Activated CD4-positive, alpha-beta T cell treated with anti-CD3 and anti-CD28 coated beads for 4 hours (primary cell): ENCODE measurements at places on chromosomes 3 and 15.

DNA sequence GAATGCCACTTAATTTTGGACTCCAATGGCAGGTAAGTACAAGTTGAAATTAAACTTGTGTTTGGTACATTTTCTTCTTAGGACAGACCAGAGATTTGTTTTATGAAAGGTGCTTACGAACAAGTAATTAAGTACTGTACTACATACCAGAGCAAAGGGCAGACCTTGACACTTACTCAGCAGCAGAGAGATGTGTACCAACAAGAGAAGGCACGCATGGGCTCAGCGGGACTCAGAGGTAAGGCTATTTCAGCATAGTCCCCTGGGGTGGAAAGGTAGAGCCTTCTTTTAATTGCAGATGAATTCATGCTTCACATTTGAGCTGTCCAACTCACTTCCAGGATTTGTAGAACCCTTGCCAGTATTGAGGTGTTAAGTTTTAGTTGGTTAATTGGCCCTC, 51.4 kb downstream of the ASTE1 start:
- DNase-seq: no peak

- DNase-seq: no peak
Observed at GRCh38 chr15:68435966-68436365, 4.0 kb upstream of the ITGA11 start.

- DNase-seq: no peak
Observed at GRCh38 chr3:179181021-179181472, 32.9 kb downstream of the PIK3CA start.

GRCh38 chr15:83283138-83283812, 1.2 kb downstream of the BNC1 start:
- DNase-seq: no peak

DNA sequence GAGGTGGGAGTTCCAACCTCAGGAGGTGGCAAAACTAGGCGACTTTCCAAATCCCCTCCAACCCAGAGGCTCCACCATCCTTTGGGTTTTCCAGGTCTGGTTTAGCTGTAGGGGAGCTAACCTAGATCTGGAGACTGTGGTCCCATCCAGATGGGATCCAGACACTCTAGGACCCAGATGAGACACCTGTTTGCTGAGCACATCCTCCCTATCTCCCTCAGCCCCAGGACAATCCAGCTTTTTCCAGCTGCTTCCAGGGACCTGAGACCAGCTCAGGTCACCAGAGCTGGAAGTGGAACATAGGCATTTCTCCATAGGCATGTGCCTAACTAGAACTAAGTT, 18.2 kb downstream of the CRTAP start:
- DNase-seq: no peak

DNA sequence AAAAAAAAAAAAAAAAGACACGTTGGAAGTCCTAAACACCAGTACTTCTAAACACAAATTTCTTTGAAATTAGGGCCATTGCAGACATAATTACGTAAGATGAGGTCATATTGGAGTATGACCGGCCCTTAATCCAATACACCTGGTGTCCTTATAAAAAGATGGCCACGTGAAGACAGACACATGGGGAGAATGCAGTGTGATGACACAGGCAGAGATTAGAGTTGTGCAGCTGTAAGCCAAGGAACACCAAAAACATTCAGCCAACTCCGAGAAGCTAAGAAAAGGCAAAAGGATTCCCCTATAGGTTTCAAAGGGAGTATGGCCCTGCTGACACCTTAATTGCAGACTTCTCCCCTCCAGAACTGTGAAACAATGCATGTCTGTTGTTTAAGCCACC, 379.0 kb upstream of the PDZRN3 start:
- DNase-seq: no peak

DNA sequence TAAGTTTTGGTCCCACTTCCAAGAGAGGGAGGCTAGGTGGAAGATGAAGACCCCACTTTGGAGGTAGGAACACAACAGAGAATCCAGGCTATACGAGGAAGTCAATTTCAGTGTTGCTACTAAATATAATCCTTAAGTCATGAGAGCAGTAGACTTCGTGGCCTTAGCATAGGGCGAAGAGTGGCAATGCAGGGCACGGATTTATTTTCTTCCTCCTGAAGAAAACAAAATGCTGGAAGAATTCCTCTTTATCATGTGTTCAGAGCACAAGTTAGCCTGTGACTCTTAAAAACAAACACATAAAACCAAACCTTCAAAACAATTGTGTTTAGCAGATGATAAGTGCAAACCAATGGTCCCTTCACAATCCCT, 19.4 kb downstream of the BCL2L10 start:
- no peak for DNase-seq

- no peak for DNase-seq
Observed at GRCh38 chr3:15794842-15795650, 2.7 kb downstream of the ANKRD28 start.

DNA sequence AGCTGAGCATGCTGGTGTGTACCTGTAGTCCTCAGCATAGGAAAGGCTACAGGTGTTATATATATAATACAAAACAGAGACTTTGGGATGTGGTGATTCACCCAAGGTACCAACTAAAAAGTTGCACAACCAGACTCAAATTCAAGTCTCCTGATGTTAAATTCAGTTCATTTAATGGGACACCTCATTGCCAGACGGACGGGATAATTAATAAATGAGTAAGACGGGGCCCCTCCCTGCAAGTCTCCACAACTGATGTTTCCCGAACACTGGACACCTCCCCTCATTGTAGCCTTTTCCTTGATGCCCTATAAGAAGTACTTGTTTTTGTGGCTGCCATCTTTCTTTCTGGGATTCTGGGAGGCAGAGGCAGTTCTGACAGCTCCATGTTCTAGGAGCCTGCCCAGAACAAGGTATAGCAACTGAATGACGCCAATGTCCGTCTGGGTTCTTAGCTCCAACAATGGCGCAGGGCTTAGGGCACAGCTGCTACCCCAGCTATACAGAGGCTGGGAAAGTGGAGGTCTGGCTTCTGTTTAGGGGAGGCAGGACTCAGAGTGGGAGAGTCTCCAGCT, 50.7 kb downstream of the CDC25A start:
- no peak for DNase-seq

GRCh38 chr15:70439304-70439877, 324.0 kb downstream of the UACA start:
- no peak for DNase-seq

DNA sequence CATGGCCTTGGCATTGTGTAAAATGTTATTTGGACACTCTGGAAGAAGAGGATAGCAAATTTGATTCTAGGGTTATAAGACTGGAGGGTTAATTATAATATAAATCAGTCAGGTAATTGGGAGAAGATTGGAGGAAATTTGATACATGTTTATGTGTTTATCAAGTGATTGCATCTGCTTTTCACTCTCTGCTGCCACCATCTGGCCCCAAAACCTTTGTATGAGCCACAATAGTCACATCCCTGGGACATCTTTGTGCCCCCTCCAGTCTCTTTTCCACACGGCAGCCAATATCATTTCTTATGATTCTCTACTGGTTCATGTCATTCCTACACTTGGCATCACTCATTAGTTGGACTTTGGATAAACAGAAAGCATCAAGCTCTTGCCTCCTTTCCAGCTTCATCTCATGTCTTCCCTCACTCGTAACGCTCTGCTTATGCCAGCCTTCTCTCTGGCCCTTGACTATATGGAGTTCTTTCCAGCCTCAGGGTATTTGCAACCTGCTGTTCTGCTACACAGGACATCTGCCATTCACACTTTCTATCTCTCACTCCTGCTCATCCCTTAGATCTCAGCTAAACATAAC, 602.3 kb upstream of the SUCLG2 start:
- DNase-seq: peak; percentile 9

GRCh38 chr3:187920913-187921312, 175.6 kb upstream of the BCL6 start:
- DNase-seq: no peak

DNA sequence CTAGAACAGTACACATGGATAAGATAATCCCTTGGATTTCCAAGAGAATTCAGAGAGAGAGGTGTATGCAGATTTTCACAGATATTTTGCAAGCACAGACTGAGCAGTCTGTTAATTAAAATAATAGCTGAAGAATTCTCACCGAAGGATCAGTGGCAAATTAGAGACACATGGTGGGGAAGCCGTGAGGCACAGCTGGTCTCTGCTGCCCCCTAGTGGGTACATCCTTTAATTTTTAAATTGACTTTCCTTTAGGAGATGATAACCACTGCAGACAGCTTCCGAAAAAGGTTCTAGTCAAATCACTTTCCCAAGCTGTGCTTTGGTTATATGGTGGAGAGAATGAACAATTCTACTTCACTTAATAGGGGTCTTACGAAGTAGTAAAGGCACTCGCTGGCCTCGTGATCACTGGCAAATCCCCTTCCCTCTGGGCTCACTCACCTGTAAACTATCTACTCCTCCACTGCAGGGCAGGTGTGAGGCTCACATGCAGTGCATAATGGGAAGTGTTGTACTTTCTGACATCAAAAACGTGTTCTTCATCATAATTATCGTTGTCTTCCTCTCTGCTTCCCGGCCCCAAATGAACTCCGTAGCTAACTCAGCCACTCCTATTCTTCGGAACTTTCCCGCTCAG, 19.5 kb downstream of the MESD start:
- peak; percentile 72 for DNase-seq

DNA sequence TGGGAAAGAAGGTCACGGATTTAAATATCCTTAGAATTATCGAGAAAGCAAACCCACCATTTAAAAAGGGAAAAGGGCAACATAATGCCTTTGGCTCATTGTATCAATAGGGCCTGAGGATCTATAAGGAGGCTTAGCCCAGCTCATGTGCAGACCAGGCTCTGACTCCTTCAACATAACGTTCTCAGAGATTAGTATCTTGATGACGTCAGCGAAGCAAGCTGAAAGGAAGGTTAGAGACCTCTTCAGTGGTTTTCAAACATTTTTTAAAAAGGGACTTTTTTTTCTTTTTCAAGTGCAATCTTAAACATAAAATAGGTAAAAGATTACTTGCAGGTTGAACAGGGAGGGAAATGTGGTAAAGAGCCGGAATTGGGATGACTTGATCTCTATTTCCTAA, 463.9 kb upstream of the ADAMTS9 start:
- no peak for DNase-seq

- DNase-seq: no peak
Observed at GRCh38 chr3:57091521-57092273, 31.2 kb downstream of the SPATA12 start.

DNA sequence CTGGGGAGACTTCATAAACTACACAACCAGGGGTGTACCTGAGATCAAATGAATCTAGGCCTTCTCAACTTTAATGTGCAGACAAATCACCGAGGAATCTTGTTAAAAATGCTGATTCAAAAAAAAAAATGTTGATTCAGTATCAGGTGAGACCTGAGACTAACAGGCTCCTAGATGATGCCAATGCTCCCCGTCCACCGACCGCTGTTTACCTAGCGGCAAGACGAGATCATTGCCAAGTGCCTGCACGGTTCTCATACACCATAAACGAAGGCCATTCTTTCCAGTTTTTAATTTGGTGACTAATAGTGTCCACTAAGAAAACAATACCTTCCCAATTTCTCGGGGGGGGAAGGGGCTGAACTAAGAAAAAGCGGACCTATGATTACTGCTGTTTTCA, 2.5 kb upstream of the FSIP1 start:
- no peak for DNase-seq
